ENCODE measurements at places on chromosomes 5 and 9.
A peak's percentile ranks its signal among the peaks of the same experiment; 100 is the strongest.

GRCh38 chr5:179348011-179348530, 2.8 kb upstream of the ADAMTS2 start:
- no peak for DNase-seq

- no peak for DNase-seq
Measured at GRCh38 chr5:602466-603035, 9.6 kb upstream of the CEP72 start.

DNA sequence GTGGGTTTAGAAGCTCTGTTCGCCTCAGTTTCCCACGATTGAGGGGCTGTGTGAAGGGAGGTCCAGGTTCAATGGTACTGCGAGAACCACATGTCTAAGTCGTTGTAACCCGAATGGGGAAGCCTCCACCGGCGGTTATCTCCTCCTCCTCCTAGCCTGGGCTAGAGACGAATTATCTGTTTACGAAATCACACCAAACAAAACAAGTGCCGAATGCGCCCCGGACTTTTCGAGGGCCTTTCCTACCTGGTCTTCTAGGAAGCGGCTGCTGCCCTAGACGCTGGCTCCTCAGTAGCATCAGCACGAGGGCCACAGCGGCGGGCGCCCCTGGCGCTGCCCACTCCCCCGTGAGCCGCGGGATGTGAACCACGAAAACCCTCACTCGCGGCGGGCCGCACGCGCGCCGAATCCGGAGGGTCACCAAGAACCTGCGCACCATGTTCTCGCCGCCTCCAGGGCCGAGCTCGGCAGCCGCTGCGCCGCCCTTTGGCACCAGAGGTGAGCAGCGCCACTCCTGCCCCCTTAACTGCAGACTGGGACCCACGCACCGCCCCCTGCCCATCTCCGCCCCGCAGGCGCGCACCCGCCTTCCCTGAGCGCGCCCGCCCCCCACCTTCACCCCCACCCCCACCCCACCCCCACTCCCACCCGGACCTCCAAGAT, at the start of gene CDKN2A:
CDKN2A (minus strand) TSS at position 500 of the 663 bp plus-strand sequence.
- no peak for DNase-seq

DNA sequence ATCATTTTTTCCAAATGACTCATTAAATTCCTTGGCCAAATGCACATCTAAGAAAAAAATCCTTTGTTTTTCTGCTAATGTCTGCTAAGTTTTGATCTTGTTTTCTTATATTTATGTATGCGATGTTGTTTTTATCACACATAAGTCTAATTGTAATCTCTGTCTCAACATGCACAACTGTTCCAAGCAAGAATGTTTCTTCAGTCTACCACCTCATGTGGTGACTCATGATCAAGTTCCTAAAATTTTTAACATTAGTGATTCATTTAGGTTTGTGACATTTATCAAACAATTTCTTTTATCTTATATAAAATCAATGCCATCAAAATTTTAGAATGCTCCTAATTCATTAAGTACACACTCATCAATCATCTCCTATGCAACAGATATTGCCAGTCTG, 763.9 kb upstream of the FAM174A start:
- DNase-seq: no peak

GRCh38 chr5:150249744-150250143, 39.8 kb downstream of the CAMK2A start:
- no peak for DNase-seq

- DNase-seq: no peak
Measured at GRCh38 chr5:99586878-99587277, 658.1 kb upstream of the CHD1 start.

DNA sequence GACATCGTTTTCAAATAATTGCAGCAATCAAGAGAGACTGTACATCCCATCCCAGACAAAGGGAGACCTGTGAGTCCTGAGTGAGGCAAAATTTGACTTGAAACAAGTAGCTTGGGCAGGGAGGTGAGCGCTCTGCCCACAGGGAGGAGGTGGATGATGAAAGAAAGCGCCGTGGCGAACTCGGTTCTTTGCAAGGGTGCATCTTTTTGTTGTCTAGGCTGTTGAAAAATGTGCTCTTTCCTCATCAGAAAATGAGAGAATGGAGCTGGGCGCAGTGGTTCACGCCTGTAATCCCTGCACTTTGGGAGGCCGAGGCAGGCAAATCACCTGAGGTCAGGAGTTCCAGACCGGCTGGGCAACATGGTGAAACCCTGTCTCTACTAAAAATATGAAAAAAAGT, 150.5 kb downstream of the GAPVD1 start:
- DNase-seq: no peak

GRCh38 chr9:120852240-120853010, 9.7 kb upstream of the PSMD5 start:
- DNase-seq: no peak

DNA sequence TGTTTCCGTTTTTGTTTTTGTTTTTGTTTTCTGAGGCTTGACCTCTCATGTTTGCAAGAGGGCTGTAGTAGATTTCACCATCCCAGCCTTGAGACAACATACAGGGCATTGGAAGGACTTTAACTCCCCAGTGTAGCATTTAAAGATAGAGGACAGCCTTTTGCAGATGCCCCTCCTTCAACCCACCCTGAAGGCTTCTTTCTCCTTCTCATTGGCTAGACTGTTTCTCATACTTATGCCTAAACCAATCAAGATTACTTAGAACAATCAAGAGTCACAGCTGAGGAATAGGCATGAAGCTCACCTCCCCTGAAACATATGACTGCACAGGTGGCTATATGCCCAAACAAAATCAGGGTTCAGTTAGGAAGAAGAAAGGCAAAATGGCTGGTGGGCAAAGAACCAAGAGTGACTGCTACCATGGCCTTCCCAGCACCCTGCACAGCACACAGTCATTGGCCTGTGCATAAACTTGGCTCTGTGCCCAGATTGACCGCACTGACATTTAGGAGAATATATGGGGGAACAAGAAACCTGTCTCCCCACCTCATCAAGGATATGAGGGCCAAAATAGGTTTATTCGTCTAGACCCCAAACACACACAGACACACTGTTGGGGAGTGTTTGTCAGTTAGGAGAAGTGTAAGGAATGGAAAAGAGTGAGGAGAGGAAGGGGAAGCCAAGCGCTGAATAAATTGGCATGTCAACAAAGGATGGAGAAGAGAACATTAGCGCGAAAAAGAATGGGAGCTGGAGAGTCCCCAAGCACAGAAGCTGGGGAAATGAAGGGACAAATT, 137.3 kb upstream of the RANBP3L start:
- DNase-seq: no peak

GRCh38 chr9:134181648-134182034, 17.3 kb upstream of the RNU6ATAC start:
- no peak for DNase-seq

GRCh38 chr9:16396389-16396788, 474.1 kb downstream of the BNC2 start:
- DNase-seq: no peak

DNA sequence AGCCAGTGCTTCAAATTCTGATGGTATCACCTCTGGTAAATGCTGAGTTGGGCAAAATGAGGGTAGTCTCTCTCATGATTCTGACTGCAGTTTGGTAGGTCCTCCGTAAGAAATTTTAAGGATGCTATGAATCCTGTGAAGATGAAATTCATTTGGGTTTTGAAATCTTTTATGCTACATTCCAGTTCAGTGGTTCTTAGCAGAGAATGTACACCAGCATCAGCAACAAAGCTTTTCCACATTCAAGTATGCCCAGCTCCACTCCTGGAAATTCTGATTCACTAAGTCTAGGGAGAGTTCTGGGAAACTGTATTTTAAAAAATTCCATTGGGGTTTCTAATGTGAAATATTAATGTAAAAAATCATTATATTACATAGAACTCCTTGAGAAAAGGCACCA, 33.6 kb upstream of the ACOT12 start:
- DNase-seq: no peak

DNA sequence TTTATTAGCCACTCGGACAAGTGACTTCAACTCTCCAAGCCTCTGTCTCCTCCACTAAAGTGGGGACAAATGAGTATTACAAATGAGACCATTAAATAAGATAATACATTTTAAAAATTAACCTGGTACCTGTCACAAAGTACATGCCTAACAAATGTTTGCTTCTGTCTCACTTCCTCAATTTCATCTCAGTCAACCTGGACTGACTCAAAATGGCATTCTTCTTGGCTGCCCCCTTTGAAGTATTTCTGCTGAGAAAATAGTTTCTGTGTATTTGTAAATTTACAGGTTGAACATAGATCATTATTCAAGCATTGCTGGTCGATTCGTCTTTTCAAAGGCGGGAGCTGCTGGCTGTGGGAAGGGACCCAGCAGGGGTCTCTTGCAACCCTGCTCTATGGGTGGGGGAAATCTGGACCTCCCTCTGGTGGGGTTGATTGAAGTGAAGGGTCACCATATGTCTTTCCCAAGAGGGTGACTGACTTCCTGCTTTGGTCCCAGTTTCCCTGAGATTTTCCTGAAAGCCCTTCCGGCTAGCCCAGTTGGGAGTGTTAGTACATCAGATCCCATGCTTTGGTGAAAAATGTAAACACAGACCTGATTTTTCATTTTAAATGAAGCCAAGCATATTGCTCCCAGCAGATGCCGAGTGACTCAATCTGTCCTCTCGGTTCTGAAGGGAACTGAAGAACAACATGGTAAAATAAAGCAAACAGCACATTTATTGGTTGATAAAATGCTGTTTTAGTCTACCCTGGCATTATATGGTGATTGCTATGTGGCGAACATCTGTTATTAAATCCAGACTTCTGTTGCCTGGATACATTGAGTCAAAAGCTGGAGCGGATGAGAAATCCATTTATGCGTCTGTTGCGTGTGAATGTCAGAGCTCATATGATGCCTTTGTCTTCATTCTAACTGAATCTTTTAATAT, 73.0 kb downstream of the KCNIP1 start:
- DNase-seq: peak; percentile 4

DNA sequence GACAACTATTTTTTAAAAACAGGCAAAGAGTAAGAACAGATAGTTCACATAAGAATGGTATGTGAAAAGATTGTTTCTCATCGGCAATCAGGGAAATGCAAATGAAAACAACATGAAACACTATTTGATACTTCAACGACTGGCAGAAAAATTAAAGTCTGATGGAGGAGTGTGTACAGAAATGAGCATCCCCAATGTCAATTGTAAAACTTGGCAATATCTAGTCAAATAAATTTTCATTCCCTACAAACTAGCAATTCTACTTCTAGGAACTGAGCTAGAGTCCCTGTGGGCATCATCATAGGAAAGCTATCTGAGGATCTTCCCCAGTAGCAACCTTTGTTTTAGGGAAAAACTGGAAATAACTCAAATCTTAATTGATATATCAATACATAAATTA, 29.0 kb upstream of the MAP3K1 start:
- no peak for DNase-seq

DNA sequence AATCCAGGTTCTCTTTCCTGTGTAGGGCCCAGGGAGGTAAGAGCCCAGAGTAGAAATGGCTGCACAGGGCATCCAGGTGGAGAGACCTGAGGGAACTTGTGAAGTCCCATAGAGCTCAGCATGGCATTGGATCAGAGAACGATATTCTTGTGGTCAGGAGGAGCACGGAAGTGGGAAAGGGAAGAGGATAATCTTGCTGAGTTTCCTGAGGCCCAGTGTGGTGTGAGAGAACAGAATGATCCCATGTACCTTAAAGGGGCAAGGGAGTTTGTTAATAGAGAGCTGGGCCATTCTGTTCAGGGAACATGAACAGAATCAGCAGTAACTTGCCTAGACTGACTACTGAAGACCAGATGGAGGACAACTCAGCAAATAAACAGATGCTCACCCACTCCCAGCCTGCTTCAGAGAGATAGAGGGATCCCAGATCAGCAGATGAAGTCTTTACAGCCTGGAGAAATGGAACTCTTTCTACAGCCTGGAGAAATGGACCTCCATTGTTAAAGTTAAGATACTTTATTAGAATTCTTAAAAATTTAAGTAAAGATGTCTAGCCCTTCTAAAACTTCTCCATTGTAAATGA, 119.7 kb upstream of the ELL2 start:
- DNase-seq: no peak

GRCh38 chr9:116605904-116606341, 81.2 kb upstream of the TRIM32 start:
- peak; percentile 32 for DNase-seq

- DNase-seq: no peak
Measured at GRCh38 chr5:65102371-65102975, 333.7 kb downstream of the CWC27 start.

DNA sequence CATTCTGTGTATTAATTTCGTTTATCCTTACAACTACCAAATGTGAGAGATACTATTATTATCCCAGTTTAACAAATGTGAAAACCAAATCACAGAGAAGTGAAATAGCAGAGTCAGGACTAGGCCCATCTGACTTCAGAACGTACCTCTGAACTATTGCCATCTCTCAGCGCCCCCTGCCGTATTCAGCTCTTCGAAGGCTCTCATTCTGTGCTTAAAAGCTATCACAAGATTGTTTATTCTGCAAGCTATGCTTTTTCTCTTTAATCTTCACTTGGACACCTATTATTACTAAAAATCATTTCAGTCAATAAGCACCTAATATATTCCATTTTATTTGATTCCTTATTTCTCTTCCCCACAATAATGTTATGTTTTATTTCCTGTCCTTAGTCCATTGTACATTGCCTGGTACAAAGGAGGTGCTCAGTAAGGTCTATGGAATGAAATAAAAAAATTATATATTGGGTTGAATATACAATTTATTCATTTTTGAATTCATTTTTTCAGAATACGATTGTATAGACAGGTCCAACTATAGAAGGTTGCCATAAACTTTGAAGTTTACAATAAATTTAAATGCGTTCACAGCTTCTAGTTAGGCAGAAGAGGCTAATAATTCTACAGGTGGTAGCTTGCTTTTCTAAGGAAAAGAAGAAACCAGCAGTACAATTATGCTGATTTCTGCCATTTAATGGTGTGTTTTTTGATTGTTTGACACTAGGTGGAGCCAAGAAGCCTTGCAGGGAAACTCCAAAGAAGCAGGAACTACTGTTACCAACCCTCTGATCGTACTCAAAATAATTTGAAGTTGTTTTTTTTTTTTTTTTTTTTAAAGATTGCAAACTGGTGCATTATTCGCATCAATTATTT, 202.2 kb upstream of the DMRTA1 start:
- peak; percentile 40 for DNase-seq

DNA sequence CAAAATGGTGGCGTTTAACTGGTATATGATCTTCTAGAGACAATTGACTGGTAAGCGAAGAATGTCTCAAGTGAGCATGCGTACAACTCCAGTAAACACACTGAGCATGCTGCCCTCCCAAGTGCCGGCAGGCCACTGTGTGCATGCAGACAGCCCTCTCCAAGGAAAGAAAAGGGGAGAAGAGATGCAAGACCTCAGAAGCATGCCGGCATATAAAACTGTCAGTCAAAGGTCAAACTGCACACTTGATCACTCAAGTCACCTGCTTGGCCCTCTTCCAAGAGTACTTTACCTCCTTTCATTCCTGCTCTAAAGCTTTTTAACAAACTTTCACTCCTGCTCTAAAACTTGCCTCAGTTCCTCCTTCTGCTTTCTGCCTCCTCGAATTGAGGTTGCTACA, 910.2 kb downstream of the TAF11L14 start:
- no peak for DNase-seq
